RPMI7951 (cell line): ENCODE measurements at places on chromosomes 6 and 20. TPM values are rescaled to one million over a fixed set of nuclear protein-coding genes. Genes with fewer than 3 reads are reported as not detected.

The EHMT2 gene
- 38.6 and 46.1 TPM in 2 replicates for total RNA-seq

- DNase-seq = peak; percentile 15
Measured at GRCh38 chr6:81614292-81614691, 138.2 kb downstream of the TENT5A start.

DNA sequence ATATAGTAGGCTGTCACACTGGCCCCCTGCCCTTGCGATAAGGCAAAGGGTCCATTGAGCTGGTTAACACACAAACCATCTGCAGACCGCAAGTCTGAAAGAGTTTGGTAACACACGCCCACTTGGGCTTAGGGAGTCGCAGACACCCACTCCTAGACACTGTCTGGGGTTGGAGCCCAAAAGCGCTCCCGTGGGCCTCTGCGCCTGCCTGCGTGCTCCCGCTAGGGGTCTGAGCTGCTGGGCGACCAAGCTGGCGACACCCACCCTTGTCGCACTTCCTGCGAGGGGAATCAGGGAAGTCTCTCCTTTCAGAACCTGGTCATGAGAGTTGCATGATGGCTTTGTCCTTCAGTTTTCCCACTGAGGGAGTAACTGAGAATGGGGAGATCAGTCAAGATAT lies 653.0 kb downstream of the HTR1B start:
- DNase-seq = no peak

The ALDH5A1 gene
- total RNA-seq = under 0.01 and 0.68 TPM in 2 replicates

GRCh38 chr6:4134841-4135664 lies at the start of gene ECI2:
ECI2 (minus strand) TSS chr6:4135575; CDS start chr6:4135560, 15 bp downstream.
- DNase-seq = peak; percentile 76

DNA sequence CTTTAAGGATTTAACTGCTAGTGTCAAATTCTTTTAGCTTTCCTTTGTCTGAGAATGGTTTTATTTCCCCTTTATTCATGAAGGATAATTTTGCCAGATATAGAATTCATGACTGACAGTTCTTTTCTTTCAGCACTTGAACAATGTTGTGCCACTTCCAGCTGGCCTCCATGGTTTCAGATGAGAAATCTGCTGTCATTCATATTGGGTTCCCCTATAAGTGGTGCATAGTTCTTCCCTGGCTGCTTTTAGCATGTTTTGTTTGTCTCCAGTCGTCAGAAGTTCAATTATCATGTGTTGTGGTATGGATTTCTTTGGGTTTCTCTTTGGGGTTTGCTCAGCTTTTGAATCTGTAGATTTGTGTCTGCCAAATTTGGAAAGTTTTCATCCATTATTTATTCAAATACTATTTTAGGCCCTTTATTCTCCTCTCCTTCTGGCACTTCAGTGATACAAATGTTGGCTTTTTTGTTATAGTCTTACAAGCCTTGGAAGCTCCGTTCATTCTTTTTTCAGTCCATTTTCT lies 76.3 kb upstream of the TGM3 start:
- DNase-seq = no peak

GRCh38 chr20:21398109-21399004 lies 1.0 kb upstream of the NKX2-4 start:
- no peak for DNase-seq

- DNase-seq = no peak
Measured at GRCh38 chr6:42947950-42948349, 12.6 kb upstream of the GNMT start.

- DNase-seq = no peak
Measured at GRCh38 chr20:63697868-63698545, 1.6 kb downstream of the TNFRSF6B start.
